ENCODE measurements at places on chromosomes 12 and 14. TPM values are rescaled to one million over a fixed set of nuclear protein-coding genes. Genes with fewer than 3 reads are reported as not detected.

The ABHD12B gene
- total RNA-seq = not detected

The DPPA3 gene
- total RNA-seq = not detected

The PLCZ1 gene
- not detected for total RNA-seq

The FLRT2 gene
- 7.9 TPM for total RNA-seq

The AQP2 gene
- total RNA-seq = not detected

The ERP29 gene
- total RNA-seq = 69.4 TPM

The MANSC4 gene
- not detected for total RNA-seq

The DTX3 gene
- total RNA-seq = 24.3 TPM

The NANOG gene
- not detected for total RNA-seq

The PDZRN4 gene
- total RNA-seq = 0.07 TPM

The CLEC4C gene
- not detected for total RNA-seq

The PLEK2 gene
- total RNA-seq = 3.6 TPM

The NINJ2 gene
- total RNA-seq = 1.0 TPM

The FAM186B gene
- total RNA-seq = 0.40 TPM

The PPM1H gene
- 2.9 TPM for total RNA-seq

The NTF3 gene
- 3.1 TPM for total RNA-seq

The IGFBP6 gene
- total RNA-seq = 417 TPM

The PTCSC3 gene
- not detected for total RNA-seq

The IL23A gene
- total RNA-seq = not detected

The ERP27 gene
- not detected for total RNA-seq

The KRT78 gene
- not detected for total RNA-seq

The CIROP gene
- not detected for total RNA-seq

The DDX51 gene
- total RNA-seq = 10.0 TPM

The PRB4 gene
- not detected for total RNA-seq

The TGM1 gene
- total RNA-seq = 0.65 TPM

The NEUROD4 gene
- not detected for total RNA-seq

The DAAM1 gene
- 31.0 TPM for total RNA-seq

The FAM181A gene
- total RNA-seq = not detected

The GLI1 gene
- total RNA-seq = 0.76 TPM

The DNAI7 gene
- total RNA-seq = 0.53 TPM

The SMCO2 gene
- 0.40 TPM for total RNA-seq

The ERBB3 gene
- 0.10 TPM for total RNA-seq

The POTEM gene
- total RNA-seq = not detected

The FGF23 gene
- total RNA-seq = not detected

The CCDC60 gene
- total RNA-seq = not detected

The ATL1 gene
- total RNA-seq = 4.0 TPM

The PRIMA1 gene
- not detected for total RNA-seq

The PLA2G1B gene
- total RNA-seq = not detected

The RNASE11 gene
- not detected for total RNA-seq

The RNASE7 gene
- not detected for total RNA-seq

The PTGES3 gene
- total RNA-seq = 70.5 TPM
